ENCODE measurements at places on chromosomes 3 and 15.

DNA sequence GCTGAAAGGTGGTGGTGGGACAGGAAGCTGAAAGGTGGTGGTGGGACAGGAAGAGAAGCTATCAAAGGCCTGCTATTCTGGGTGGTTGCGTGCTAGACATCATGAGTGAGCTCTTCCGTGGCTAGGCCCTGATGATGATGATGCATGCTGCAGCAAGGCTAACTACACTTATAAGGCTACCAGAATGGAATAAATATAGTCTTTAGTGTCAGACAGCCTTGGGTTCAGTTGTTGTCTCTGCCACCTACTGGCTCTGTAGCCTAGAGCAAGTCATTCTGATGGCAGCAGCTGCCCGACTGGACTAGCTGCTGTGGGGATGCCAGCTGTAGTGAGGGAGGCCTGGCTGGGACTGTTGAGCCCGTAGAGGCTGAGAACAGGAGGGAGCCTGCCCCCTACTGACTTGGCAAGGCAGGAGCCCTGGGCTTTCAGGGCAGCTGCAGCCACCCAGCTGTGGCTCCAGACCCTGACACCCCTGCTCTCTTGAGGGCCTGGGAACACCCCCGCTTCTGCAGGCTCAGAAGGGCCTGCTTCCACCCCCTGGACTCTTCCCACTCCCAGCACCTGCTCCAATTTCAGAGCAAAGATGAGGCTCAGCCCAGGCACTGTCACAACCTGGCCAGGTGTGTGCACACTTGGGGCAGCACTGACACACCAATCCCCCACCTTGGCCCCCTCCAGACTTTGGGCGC lies 21.4 kb upstream of the ZBED2 start:
- DNase-seq, result no peak

DNA sequence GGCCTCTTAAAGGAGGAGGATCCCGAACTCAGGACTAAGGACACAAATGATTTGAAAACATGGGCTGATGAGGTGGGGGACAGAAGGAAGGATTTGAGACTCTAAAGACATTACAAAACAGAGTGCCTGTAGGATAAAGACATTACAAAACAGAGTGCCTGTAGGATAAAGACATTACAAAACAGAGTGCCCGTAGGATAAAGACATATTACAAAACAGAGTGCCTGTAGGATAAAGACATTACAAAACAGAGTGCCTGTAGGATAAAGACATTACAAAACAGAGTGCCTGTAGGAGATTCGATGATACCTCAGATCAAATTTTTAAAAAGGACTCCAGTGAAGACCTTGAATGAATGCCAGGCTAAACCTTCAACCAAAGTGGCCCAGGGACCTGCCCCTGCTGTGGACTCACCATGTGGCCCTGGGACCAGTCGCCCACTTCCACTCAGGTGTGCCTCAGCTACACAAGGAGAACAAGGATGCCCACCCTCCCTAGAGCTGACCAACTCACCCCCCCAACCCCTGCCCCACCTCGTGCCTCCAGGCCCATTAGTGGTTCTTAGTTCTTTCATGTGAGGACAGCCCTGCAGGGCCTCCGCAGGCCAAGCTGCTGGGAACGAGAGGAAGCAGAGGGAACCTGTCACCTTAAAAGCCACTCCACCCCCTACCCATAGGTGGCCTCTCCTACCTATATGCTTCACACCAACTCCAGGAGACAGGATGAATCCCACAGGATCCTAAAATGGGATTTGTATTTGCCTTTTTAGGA lies 59.8 kb downstream of the SH3BP5 start:
- no peak for DNase-seq

DNA sequence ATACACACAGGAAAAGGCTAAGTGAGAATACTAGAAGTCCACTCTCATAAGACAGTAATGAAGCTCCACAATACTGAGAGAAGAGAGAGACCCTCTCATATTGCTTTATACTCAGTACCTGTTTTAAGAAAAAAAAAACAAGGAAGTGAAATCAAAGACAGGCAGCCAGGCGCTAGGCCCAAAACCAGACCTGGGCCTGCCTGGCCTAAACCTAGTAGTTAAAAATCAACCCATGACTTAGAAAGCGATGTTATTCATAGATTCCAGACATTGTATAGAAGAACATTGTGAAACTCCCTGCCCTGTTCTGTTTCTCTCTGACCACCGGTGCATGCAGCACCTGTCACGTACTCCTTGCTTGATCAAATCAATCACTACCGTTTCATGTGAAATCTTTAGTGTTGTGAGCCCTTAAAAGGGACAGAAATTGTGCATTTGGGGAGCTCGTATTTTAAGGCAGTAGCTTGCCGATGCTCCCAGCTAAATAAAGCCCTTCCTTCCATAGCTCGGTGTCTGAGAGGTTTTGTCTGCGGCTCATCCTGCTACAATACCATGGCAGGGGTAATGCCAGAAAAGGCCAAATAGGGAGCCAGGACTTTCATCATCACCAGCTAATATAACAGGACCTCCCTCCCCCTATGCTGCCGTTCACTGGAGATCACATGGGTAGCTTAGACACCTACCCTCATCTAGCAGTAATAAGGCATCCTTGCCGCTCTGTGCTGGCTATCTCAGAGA lies 1294.1 kb downstream of the NSUN3 start:
- no peak for DNase-seq

- no peak for DNase-seq
These were observed 30.8 kb downstream of the MLH1 start for GRCh38 chr3:37024092-37024491.

DNA sequence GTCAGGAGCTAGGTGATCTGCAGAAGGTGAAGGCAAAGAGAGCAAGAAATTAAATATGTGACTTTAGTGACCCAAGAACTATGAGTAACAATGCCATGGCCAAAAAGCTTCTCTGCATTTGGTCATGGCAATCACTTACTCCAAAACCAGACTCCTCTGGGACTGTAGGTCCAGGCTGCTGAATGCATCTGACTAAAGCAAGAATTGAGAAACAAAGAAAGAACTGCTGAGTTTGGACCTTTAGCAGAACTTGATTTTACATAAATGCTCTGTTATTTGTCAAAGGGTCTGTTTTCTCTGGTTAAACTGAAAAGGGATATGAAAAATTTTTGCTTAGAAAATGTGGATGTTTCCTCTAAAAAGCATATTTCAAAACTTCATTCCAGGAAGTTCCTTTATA lies 1102.2 kb downstream of the IGSF11 start:
- no peak for DNase-seq

DNA sequence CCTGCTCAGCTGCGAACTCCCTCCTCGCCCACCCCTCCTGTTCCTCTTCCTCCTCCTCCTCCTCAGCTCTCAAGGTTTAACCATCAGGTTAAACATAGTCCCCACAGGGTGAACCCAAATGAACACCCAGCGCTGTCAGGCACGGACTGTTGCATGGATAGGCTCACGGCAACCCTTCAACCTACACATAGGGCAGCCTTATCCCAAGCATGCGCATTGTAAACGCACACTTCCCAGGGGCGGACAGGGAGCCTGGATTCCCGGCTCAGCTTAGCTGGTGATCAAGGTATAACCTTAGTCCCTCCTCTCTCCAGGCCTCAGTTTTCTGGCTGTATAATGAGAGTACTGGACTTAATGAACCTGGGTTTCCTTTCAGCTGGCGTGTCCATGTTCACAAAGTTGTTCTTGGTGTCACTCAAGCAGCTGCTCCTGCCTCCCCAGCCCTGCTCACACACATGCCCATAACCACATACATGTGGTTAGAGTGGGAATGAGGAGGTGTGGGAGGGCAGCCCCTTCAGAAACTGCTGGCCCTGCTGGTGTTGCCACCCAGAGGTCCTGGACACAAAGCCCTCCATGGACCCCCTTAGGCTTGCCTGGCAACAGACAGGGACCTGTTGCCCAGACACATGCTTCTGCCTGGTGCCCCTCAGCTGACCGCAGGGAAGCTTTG lies 20.9 kb upstream of the VPS33B start:
- no peak for DNase-seq

DNA sequence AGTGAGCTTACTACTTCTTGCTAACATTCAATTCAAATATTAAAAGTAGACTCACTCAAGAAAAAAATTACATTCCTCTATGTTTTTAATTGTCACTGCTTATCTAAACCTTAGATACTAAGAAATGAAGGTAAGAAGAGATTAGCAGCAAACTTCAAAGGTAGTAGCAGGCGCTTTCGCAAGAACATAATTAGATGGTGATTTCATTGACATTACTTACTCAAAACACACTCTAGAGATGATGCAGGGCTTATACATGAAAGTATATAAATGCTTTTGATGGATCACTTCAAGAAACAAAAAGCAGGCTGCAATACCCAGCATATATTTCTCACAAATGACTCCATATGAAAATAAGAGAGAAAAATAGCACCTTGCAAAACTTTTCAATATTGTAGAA lies 86.8 kb downstream of the FSIP1 start:
- DNase-seq, result no peak

DNA sequence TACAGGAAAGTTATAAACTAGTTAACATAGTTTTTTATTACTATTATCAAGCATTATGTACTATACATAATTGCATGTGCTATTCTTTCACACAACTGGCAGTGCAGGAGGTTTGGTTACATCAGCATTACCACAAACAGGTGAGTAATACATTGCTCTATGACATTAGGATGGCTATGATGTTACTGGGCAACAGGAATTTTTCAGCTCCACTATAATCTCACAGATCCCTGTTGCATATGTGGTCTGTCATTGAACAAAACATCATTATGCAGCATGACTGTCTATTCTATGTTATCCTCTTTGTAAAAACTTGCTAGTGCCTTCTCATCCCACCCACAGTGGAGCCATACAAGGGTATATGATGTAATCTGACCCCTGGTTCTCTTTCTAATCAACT lies 36.5 kb upstream of the PDZRN3 start:
- no peak for DNase-seq

GRCh38 chr3:107850681-107851080 lies 240.2 kb downstream of the CD47 start:
- DNase-seq, result no peak

DNA sequence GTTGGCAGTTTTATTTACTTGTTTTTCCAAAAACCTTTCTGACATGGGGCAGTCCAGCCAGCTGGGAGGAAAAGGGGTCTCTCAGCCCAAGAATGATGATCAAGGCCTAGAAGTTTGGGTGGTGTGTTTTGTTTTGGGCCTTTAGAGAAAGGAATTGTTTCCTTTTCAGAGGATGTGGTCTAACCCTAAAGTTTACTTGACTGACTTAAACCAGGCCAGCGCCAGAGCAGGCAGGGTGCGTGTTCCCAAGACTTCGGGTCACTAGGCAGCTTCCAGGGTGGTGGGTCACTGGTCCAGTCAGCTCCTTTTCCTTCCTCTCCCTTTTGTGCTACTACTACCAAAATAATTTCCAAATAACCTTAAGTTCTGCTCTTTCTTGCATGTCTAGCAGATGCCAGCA lies 4.9 kb downstream of the FLNB start:
- DNase-seq, result no peak

DNA sequence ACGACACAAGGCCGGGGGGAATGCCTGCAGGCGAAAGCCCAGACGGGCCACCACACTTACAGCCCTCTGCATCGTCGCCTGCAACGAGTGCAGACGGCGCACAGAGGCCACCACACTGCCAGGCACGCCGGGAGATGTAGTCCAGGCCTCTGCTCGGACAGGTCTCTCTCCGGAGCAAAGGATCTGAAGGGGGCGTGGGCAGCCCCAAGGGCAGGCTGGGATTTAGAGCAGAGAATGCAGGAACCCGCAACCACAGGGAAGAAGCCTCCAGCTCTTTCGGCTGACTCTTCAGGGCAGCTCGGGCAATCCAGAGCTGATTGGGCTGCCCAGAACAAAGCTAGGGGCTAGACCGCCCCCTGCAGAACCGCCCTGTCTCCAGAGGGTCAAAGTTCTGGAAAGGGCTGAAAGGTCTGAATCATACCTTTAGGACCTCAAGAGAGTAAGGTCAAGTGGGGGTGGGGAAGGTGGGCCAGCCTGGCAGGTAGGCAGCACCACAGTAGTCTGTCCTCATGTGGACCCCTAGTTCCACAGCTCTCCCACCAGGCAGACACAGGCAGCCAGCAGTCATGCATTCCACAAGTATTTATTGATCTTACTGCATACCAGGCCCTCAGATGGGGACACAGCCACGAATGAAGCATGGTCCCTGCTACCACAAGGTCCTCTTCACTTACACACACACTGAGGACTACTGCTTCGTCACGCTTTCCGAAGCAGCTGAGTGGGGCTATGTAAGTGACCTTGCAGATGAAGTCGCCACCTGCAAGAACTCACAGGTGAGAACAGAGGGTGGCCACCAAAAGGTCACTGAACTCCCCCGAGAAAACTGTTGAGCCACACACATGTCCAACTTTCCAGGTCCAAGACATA lies at the start of gene AMT:
Gene AMT, minus strand, starts transcription at position 95 of the 870 bp plus-strand sequence. Its CDS starts 23 bp downstream, at position 72.
- no peak for DNase-seq

GRCh38 chr3:75192146-75192616 lies 471.9 kb upstream of the FRG2C start:
- no peak for DNase-seq
